ENCODE measurements at places on chromosomes 1 and 21.

- DNase-seq, result no peak
Observed at GRCh38 chr1:87399264-87399663, 70.6 kb downstream of the LMO4 start.

- DNase-seq, result no peak
Observed at GRCh38 chr1:62585469-62586155, 11.7 kb upstream of the ANGPTL3 start.

GRCh38 chr1:154607609-154608396, at the start of gene ADAR:
Gene ADAR (minus strand): TSS chr1:154608186. CDS start chr1:154608006, 180 bp downstream.
- DNase-seq, result peak; percentile 49

GRCh38 chr1:3890389-3891328, 9.4 kb downstream of the C1orf174 start:
- no peak for DNase-seq

DNA sequence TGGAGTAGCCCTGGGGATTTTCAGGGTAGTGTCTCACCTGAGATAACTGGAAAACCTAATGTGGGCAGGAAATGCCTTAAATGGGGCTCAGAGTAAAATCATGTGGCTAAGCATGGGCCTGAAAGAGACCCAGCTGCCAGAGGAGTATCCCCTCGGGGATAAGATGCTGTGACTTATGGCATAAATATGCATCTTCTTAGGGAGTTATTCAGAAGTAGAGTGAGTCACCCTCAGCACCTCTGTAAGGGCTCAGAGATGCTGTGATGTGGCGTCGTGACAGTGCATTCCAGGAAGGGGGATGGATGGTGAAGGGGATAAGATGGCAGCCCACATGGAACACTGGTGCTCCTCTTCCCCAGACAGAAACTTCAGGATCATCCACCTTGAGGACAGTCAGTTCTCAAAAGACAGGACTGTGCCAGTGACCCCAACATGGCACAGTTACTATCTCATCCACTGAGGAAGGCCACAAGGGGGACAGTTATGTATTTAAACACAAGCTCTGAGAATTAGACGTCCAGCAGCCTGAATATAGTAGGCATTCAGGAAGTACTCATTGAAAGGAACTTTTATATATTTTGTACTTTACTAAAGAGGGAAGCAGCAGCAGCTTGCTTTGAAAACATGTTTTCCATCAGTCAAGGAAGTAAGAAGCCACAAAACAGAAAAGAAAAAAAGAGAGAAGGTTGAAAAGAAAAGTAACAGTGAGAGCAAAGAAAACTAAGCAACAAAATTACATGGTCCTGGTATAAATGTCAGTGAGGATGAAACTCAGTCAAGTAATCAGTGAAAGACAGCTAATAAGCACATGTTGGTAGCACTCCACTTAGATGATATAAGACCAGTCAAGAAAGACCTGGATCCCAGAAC, 8.3 kb downstream of the IL24 start:
- no peak for DNase-seq

- peak; percentile 95 for DNase-seq
Observed at GRCh38 chr1:53478502-53478818, 19.3 kb downstream of the DMRTB1 start.

GRCh38 chr1:103171041-103171590, 62.8 kb upstream of the COL11A1 start:
- DNase-seq, result no peak

- no peak for DNase-seq
Observed at GRCh38 chr1:89355056-89355455, 8.8 kb upstream of the GBP6 start.

DNA sequence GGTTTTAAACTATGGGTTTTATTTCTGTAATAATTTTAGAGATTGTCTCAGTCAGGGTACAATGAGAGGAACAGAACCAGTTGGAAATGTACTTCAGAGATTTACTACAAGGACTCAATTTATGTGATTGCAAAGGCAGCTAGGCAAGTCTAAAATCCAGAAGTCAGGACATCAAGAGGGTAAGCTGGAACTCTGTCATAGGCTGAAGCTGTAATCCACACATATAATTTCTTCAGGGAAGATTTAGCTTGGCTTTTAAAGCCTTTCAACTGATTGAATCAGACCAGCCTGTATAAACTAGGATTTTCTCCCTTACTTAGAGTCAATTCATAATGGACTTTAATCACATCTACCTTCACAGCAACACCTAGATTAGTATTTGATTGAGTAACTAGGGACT, 24.3 kb upstream of the LELP1 start:
- no peak for DNase-seq

- DNase-seq, result no peak
Observed at GRCh38 chr1:241944300-241944699, 13.3 kb upstream of the BECN2 start.

- no peak for DNase-seq
Observed at GRCh38 chr1:42046761-42047507, 106.3 kb upstream of the GUCA2B start.

DNA sequence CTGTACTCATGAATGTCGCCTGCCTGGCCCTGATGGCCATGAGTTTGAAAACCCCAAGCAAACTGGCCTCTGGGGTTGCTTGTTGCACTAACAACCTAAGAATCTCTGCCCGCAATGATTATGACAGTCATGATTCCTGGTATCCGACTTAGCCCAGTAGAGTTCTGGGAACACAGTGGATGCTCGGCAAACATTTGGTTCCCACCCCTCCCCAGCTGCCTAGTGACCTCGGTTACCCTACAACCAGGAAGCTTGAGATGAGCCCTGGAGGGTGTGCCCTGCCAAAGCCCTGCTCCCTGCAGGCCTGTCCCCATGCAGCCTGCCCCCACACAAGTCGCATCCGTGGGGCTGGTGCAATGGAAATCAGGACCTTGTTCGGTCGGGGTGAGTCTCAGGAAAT, 76.0 kb upstream of the ZBTB40 start:
- no peak for DNase-seq

DNA sequence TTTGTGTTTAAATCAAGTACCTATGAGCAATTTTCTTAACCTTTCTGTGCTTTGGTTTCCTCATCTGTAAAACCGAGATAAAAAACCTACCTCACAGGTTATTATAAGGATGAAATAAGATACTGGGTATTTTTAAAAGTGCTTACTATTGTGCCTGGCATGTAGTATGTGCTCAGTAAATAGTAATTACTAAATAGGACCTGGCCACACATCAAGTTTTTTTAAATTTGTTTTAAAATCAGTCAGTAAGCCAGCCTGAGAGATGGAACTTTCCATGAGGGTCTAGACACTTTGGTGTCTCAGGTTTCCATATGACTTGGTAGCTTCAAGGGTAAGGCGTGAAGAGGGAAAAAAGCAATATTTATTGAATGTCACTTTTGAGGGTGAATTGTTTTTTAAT, 7.0 kb upstream of the ATF3 start:
- no peak for DNase-seq

DNA sequence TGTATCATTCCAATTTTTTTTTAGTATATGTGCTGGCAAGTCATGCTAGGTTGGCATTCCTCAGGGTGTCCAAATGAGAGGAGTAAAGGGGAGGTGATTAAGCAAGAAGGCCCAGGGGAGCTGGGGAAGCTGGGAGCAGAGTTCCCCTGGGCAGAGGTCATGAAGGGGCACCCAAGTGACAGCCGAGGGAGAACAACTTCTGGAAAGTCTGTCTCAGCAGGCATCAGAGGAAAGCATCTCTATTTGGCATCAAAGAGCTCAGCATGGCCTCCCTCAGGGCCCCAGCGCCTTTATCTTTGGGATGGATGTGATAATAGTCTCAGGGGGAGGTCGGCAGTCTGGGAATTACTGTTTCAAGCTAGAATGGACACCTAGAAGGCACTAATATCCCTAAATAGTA, 5.0 kb upstream of the ENO1 start:
- no peak for DNase-seq

DNA sequence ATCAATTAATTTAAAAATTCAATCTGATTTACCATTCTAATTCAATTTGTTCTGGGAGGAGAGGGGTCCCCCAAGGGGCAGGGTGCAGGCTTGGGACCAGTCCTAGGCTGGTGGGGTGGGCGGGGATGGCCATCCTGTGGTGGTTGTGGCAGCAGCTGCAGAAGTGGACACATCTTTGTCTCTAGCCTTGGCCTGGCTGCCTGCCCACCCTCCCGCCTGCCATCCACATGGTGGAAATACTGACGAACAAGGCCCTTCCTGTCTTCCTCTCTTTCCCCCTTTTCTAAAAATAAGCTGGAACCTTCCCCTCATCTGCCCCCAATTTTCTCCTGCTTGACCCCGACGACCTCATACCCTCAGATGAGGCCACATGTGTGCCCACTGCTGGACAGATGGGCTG, 130.9 kb downstream of the FOXD2 start:
- no peak for DNase-seq

DNA sequence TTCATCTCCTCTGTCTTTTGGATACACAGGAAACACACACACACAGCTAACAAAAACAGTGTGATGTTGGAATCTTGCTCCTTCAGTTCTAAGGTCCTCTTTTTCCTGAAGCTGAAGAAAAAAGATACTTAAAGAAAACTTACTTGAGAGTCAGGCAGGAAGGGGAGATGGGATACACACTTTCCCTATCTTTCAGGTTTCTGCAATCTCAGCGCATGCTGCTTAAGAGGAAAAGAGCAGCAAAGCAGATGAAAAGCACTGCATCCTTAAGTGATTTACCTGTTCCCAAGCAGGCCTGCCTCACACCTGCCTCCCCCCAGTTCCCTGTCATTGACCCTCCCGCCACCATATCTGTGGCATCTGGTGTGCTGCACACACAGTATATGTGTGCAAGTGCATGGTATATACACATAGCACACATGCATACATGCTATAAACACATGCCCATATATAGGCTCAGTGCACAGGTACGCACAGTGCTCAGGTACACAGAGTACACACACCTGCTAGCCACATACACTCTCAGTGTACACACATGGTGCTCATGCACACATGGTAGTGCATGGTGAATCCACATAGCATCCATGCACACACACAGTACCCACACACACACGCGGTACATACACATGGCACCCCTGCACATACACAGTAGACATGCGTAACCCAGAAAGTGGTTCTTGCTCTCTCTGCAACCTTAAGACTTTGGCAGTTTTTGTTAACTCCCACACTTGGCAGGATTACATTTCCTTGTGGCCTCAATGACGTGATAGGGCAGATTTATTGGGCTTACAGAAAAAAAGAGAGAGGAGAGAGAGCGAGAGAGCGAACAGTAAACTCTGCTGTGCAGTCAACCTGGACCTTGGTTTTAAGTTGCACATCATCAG, 166.9 kb downstream of the TOMM20 start:
- DNase-seq, result no peak

- DNase-seq, result no peak
Observed at GRCh38 chr1:11946647-11947046, 12.1 kb downstream of the PLOD1 start.

GRCh38 chr1:32763221-32763620, 53.9 kb downstream of the YARS1 start:
- DNase-seq, result no peak

DNA sequence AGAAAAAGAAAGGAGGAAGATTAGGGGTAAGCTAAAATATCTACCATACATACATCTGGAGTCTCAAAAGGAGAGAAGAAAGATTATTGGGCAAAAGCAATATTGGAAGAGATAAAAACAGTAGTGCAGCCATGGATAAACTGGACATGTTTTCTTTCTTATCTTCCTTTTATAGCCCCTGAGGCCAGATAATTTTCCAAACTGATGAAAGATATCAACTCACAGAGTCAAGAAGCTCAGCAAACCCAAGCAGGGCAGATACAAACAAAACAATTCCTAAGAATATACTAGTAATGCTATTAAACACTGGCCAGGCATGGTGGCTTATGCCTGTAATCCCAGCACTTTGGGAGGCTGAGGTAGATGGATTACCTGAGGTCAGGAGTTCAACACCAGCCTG, 5.8 kb upstream of the PSMB4 start:
- DNase-seq, result no peak

DNA sequence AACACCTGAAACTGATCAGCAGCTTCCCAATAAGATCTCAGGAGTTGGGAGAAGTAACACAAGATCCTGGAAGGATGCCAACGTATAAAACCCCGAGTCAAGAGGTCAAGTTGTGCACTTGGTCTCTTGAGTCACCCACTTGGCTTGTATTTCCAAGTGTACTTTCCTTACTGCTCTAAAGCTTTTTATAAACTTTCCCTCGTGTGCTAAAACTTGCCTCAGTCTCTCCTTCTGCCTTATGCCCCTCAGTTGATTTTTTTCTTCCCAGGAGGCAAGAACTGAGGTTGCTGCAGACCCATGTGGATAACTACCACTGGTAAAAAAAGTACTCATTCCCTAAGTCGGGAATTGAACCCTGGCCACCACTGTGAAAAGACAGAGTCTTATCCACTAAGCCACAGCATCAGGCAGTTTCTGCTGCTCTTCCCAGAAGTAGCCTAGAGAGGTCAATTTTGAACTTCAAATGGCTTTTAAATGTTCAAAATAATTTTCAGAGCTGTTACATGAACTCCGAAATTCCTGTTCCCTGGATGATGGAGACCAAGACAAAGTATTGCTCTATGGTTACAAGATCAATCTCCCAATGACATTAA, 28.9 kb downstream of the ITLN2 start:
- DNase-seq, result no peak

DNA sequence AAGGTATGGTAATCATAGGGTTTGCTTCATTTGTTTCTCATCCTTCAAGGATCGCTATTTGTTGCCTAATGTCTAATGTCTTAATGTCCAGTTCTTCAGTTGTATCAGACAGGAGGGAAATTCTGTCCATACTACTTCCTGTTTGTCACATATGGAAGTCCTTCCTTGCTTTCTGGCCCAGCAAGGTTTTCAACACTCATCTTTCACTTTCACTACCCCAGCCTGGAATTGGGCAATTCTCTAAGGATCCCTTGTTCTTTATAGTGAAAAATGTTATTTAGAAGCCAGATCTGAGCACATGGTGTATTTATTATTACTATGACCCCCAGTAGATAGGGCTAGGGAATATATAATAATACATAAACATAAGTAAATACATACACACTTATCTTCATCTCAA, 50.6 kb upstream of the SLC35A3 start:
- no peak for DNase-seq

DNA sequence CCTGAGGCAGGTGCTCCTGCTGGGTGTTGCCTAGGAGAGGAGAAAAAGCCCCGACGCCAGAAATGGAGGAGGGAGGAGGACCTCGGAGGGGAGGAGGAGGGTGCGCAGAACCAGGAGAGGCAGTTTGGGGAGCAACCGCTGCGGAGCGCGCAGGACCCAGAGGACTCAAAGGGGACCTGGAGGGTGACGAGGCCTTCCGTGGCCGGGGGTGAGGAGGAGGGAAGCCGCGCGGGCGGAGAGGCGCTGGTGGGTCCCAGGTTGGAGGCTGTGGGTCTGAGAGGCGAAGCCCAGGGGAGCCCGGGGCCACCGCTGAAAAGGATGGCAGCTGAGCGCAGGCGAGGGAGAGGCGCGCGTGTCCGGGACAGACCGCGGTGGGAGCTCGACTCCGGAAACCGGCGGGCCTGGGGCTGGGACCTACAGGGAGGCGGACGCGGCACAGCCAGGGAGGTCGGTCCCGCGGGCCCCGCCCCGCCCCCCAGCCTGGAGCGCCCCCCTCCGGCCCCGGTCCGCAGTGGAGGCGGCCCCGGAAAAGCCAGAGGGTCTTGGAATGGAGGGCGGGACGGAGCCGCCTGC, 15.1 kb downstream of the RNF223 start:
- DNase-seq, result no peak
